ENCODE measurements at places on chromosomes 3 and 15. TPM values are rescaled to one million over a fixed set of nuclear protein-coding genes. Genes with fewer than 3 reads are reported as not detected.
A peak's percentile ranks its signal among the peaks of the same experiment; 100 is the strongest.

DNA sequence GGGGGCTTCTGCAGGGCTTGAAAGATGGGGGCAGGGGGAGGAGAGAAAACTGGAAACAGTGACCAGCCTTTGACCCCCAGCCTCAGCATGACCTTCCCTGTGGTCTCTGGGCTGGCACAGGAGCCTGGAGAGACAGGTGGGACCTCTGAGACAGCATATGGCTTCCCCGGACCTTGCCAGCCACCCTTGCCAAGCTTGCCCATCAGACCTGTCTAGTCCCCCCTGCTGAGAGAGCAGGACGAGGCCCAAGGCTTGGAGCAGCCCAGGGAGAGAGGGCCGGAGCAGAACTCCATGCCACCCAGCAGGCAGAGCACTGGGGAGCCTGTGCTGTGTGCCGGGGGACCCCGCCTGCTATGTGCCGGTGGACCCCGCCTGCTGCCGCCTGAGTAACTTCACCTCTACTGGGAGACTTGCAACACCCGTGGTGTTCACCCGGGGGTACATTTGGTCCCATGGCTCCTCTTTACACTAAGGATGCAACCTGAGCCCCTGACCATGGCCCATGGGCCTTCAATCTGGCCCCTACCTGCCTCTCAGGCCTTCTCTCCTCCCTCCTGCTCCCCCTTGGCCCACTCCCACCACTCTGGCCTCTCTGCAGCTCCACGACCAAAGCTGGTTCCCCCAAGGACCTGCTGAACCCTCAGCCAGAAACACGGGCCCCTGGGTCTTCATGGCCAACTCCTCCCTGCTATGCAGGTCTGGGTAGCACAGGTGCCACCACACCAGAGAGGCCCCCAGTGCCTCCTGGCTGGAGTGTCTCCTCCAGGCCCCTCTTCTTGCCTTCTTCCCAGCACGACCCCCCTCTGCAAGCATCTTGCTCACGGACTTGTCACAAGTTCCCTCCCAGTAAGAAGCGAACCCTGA, 21.1 kb upstream of the SLC41A3 start:
- DNase-seq, result peak; percentile 58

DNA sequence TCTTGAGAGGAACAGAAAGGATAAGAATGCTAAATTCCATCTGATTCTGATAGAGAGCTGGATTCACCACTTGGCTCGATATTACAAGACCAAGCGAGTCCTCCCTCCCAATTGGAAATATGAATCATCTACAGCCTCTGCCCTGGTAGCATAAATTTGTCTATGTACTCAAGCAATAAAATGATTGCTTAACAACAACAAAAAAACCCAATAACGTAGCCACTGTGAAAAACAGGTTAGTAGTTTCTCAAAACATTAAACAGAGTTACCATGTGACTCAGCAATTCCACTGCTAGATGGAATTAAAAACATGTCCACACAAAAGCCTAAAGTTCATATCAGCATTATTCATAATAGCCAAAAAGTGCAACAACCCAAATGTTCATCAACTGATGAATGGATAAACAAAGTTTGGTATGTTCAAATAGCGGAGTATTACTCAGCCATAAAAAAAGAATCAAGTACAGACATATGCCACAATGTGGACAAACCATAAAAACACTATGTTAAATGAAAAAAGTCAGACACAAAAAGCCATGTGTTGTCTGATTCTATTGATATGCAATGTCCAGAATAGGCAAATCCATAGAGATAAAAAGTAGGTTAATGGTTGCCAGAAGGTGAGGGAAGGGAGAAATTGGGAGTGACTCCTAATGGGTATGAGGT, 16.8 kb downstream of the BCL2L10 start:
- DNase-seq, result no peak

GRCh38 chr15:34085746-34086145, 15.9 kb downstream of the EMC7 start:
- no peak for DNase-seq

GRCh38 chr15:36791844-36792571, 212.6 kb downstream of the CDIN1 start:
- DNase-seq, result peak; percentile 69

GRCh38 chr3:126834596-126835471, 130.8 kb downstream of the CHCHD6 start:
- DNase-seq, result peak; percentile 21

DNA sequence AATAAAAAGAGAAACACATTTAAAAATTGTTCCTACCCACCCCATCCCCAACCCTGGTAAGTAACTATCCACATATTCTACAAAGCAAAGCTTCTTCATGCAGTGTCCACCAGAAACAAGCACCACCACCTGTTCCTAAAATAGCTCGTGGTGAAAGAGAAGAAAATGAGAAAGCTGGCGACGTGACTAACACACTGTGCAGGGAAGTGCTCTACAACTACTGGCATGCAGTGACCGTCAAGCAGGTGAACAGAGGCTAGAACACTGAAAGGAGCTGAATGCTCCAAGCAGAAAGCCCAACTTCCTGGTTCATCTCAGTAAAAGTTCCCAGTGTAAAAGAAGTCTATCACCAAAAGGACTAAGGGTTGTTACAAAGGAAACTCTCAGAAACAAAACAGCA, 80.7 kb downstream of the NR2E3 start:
- DNase-seq, result no peak

- DNase-seq, result no peak
Measured at GRCh38 chr15:81955382-81956062, 90.3 kb downstream of the MEX3B start.

- DNase-seq, result no peak
Measured at GRCh38 chr3:127532561-127533203, 57.9 kb downstream of the TPRA1 start.

- DNase-seq, result no peak
Measured at GRCh38 chr3:33936171-33936920, 137.9 kb downstream of the PDCD6IP start.

DNA sequence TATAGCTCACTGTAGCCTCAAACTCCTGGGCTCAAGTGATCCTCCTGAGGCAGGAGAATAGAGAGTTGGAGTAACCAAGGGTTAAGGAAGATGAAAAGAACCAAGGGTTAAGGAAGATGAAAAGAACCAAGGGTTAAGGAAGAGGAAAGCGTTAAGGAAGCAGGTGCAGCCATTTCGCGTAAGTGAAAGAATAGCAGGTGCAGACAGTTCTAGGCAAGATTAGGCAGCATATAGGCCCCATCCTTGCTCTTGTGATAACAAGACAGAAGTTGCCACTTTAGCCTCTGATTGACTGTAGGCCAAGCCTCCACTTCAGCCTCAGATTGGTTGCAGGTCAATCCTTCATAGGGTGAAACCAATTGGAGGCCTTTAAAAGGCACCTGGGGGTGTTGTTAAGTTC, 677.4 kb downstream of the PDCD6IP start:
- no peak for DNase-seq

DNA sequence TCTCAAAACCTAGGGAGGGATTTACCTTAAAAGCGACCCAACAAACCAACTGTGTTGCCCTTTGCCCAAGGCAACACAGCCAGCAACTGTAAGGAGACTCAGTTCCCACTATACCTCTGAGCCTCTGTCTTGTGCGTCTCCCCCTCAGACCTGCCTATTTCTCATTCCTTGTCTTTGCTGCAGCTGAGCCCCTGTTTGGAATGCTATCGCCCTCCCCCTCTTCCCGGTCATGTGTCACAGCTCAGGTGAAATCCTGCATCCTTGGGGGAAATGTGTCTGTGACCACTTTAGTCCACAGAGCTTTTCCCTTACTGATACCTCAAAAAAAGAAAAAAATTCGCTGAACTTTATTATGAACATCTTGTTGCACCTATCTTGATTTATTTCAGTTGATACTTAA, 52.0 kb upstream of the LRIG1 start:
- DNase-seq, result no peak

- no peak for DNase-seq
Measured at GRCh38 chr15:86773736-86774135, 694.1 kb downstream of the AGBL1 start.

DNA sequence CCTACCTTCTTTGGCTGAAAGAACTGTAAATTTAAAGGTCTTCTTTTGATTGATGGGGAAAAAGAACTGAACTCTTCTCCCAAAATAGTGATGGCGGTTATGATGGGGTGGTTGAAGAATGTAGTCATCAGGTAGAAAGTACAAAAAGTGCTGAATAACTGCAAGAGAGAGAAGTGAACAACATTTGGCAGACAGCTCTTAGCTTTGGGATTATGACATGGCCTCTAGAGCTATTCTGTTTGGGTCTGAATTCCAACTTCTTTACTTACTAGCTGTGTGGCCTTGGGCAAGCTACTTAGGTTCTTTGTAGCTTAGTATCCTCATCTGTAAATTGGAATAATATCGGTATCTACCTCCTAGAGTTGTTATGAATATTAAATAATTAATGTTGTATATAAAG, 91.7 kb downstream of the SPRED1 start:
- DNase-seq, result no peak

DNA sequence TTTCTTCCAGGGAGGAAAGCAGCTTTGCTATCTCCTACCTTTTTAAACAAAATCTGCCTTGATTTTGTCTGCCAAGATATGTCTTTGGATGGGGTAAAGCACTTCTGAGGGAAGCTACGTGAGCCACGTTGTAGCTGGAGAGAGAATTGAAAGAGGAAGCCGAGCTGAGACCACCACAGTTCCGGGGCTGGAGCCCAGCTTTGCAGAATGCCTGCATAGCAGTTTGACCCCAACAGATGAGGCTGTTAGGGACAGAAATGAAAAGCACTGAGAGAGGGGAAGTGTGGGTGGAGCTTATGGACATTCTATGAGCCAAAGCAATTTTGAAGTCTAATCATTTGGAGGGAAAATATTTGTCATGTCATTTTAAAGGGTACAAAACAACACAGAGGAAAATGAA, 45.4 kb downstream of the LIPC start:
- DNase-seq, result no peak

DNA sequence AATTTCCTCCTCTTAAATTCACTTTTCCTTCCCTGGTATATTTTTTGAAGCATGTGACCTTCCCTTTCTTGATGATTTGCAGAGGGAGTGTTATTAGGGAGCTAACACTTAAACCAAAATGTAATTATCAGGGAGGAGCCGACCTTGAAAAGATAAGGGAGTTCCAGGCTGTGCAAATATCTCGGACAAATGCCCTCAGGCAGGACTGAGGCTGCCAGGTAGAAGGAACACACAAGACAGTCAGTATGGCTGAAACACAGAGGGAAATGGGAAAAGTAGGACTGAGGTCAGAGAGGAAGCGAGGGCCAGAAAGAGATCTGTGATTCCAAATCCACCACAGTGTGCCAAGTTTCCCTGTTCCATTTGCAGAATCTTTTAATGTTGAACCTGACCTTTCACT, 221.0 kb downstream of the CNTN3 start:
- no peak for DNase-seq

GRCh38 chr15:83100097-83100646, 7.3 kb upstream of the TM6SF1 start:
- no peak for DNase-seq

DNA sequence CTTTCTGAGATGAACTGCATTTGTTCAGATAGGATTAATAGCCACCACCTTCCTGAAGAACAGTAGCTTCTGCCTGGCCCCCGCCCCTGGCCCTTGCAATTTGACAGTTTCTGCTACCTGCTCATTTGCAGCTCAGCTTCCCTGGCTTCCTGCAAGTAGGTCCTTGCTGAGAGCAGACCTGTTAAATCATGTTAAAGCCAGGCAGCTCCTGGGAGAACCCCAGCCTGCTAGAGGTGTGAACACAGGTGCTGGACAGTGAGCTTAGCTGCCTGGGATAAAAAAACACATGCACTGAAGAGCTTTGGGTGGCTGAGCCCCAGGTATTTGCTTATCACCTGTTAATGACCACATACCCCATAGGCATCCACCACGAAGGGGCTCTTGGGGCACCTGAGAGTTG, 143.4 kb downstream of the PTPRG start:
- no peak for DNase-seq

DNA sequence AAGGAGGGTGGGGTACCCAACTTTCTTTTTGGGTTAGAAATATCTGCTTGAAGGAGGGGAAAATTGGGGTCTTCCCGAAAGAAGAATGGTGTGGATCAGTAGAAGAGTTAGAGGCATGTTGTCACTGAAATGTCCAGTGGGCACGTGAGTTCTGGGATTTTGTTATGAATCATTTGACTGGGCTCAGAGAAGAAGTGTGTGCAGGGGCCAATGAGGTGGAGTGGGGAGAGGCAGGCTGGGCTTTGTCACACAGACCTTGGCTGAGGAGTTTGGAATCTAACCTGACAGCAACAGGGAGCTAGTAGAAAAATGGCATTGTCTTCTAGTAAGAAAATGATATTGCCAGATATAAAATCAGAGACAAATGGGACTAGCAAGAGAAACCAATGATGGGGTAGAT, 436.8 kb downstream of the MFSD1 start:
- no peak for DNase-seq

GRCh38 chr15:88887068-88887580, 8.2 kb downstream of the HAPLN3 start:
- no peak for DNase-seq

DNA sequence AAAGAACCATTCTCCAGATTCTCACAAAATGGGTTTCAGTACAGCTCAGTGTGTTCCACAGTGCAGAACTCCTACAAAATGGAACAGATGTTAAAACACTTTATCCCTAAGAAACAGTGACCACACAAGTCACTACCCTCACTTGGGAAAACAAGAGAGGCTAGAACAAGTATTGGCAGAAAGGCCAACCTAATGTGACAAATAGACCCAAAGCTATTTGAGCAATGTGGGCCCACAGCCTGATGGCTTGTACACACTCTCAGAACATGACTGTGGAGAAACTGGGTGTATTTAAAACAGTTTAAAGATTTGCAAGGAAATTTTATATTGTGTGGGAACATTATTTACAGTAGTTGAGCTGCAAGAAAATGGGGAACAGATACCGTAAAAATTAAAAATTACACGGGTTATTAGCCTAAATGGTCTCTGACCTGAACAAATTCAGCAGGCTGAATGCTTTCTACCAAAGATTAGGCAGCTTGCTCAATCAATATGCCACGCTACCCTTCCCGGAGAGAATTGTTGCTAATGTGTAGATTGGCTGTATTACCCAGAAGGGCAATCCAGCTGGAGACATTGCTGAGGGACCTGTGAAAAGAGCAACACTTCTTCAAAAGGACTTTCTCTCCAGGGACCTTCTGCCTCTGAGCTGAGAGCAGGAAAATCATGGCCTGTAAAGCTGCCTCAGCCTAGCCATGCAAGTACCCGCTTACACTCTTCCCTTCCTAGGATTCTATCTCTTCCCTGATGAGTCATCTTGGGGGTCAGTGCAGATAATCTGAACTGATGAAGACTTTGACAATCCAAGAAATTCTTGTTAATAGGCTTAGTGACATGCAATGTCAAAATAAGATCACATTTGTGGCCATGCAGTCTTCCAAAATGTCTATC, 97.1 kb downstream of the STRIT1 start:
- DNase-seq, result no peak

DNA sequence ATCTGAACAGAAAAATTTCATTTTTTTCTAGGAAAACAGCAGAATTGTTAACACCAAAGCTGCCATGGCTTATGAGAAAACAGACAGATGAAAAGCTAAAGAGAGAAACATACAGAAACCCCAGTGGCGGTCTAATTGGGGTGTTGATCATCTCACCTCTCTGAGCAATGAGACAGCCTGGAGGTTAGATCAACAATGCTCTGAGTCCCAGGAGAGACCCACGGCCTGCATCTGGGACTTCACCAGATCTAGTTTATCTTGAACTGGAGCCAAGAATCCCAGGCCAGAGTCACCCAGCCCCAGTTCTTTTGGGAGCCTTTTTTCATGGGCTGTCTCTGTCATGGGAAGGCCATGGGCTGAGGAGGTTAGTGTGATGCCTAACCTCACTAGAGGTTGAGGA, 3.5 kb upstream of the GALNT15 start:
- DNase-seq, result no peak

The ADGRG7 gene
- total RNA-seq, result not detected

The GJD2 gene
- not detected for total RNA-seq

The ANKRD34C gene
- not detected for total RNA-seq

The C3orf22 gene
- not detected for total RNA-seq

The KY gene
- 3.9 TPM for total RNA-seq

The RLBP1 gene
- total RNA-seq, result 6.6 TPM

The ABI3BP gene
- total RNA-seq, result 30.4 TPM

The ZNF280D gene
- 53.6 TPM for total RNA-seq
